ENCODE measurements at places on chromosomes 11 and 22. TPM values are rescaled to one million over a fixed set of nuclear protein-coding genes. Genes with fewer than 3 reads are reported as not detected.

DNA sequence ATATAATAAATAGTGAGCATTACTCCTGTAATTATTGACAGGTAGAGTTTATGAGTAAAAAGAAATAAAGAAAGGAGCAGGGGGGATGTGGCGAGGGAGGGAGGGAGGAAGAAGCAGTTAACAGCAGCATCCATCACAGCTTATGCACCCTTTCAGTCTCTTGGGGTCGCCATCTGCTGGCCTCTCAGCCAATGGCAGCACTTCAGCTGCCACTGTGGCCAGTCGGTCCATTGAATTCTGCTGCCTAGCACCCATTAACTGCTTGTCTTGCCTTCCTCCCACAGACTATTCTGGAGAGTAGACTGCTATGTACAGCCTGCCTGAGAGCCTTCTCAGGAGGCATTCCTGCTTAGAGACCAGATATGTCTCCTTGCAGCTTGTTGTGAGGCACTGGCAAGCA, 388.3 kb downstream of the TENM4 start:
- DNase-seq: no peak

DNA sequence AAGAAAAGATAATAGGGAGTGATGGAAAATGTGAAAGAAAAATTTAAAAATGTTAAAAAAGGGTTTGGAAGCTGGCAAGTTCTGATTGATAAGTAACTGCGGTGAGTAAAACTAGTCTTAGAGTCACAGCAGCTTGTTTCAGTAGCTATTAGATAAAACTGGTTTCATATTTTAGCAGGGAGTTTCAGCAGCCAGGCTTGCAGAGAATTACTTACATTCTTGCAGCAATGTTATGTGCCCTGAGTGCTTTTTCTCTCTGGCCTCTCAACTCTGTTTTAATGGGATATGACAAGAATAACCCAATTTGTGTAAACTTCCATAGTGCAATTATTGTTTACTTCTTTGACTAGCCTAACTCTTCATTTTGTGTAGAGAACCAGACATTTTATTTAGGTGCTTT, 33.6 kb downstream of the PPME1 start:
- no peak for DNase-seq

DNA sequence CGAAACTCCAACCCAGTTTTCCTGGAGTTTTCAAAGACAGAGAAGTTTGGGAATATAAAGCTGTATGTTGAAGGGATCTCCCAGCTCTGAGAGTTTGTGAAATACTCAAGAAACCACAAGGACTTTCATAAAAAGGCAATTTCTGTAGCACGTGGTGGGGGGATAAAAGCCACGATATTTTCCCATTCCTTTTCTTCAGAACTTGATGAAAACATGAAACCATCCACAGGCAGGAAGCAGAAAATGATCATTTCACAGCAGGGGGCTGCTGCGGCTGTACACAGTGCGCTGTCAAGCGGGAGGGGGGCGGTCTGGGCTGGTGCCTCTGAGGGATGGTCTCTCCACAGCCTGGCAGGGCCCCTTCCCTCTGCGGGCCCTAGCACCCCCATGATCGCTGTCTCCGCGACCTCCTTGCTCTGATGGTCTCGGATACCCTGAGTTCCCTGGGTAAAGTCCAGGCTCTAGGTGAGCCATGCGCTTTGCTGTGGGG, 423.2 kb downstream of the MN1 start:
- DNase-seq: no peak

DNA sequence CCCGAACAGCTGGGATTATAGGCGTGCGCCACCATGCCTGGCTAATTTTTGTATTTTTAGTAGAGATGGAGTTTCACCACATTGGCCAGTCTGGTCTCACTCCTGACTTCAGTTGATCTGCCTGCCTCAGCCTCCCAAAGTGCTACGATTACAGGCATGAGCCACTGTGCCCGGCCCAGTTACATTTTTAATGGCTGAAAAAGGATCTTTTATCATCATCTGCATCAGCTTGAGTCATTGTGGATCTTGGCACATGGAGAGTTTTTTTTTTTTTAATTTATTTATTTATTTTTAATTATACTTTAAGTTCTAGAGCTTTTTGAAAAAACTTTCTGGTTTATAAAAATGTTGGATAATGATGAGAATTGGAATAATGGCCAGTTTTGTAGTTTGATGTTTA, 8.6 kb downstream of the IGHMBP2 start:
- DNase-seq: no peak

GRCh38 chr11:32487270-32487669, 51.9 kb upstream of the WT1 start:
- DNase-seq: no peak

The OR2D2 gene
- total RNA-seq: 0.18 TPM

The ZDHHC13 gene
- 67.7 TPM for total RNA-seq

DNA sequence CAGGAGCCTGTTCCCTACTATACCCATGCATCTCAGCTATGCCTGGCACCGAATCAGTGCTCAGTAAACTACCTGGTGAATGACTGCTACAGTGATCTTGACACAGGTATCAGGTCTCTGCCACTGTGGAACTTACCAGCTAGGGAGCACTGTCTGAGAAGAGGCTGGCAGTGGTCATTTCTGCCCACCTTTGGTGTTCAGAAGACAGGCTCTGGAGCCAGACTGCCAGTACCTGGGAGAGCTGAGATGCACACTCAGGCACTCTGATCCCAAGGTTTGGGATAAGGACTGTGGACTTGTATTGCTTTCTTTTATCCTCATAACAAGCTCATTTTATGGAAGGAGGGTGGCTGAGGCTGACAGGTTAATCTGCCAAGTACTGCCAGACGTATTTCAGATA, 52.7 kb downstream of the SYN3 start:
- no peak for DNase-seq

The TCN1 gene
- not detected for total RNA-seq

The FIBIN gene
- total RNA-seq: not detected

DNA sequence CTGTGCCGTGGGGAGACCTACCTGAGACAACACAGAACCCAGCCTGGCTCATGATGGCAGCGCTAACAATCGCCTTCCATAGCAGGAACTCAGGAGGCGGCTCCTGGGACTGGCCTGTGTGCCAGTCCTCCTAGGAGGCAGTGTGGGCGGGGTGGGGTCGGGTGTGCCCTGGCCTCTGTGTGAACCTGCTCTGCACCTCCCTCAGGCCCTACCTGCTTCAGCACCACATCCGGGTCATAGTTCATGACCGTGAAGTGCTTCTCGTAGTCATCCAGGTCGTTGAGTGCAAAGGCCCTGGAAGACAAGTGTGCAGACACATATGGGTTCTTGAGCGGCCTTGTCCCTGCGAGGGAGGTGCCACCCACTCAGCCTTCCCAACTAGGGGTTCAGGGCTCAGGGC, 15.3 kb downstream of the TTLL12 start:
- no peak for DNase-seq

- no peak for DNase-seq
Measured at GRCh38 chr11:64409707-64410403, 50.9 kb downstream of the RPS6KA4 start.

The RAB38 gene
- total RNA-seq: 10.9 TPM

DNA sequence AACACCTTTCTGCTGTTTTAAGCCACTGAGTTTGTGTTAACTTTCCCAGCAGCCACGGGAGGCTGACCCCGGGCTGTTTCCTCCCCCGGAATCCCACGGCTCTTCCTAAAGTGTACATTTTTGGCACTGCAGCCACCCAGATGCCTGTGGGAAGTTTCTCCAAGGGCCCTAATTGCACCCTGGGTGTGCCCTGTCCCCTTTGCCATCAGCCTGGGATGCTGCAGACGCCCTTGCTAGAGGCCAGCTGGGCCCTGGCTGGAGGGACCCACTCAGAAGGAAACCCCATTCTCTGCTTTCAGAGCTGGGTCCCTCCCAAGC, 883.3 kb downstream of the BRD1 start:
- no peak for DNase-seq

- no peak for DNase-seq
Measured at GRCh38 chr11:69536406-69536805, 54.9 kb downstream of the LINC01488 start.

DNA sequence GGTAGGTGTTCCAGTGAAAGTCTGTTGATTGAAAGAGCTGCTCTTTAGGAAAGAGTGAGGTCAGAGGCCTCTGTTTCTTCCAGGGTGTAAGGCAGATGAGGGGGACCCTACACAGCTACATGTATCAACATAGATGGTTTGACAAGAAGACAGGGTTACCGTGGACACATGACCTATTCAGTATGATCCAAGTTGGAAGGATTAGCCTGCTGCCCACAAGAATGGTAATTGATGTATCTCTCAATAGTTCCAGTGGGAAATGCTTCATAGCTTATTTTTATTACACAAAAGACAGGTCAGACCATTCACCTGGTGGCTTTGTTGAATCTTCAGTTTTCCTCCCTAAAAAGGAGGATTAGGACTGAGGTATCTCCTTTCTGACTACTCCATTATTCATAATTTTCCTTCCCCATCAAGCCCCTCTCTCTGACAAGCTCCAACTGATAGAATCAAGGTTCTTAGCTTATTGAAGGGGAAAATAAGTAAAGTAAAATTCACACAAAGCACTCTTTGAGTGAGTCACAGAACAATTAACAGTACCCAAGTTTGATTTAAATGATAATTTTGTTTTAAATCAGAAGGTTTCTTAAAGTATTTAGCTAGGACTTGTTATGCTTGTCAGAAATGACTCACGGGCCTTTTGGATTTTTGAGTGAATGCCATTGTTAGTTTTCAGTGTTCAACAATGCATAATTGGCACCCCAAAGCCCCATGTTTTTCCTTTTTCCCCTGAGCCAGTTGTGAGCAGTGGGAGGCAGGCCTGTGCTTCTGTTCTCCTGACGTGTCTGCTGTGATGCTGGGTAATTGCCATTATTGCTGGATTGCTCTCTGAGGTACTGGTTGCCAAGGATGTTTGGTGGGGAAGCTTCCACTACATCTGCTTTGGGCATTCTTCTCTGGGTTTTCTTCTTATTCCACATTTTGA, 373.2 kb downstream of the DDX10 start:
- DNase-seq: peak; percentile 77

DNA sequence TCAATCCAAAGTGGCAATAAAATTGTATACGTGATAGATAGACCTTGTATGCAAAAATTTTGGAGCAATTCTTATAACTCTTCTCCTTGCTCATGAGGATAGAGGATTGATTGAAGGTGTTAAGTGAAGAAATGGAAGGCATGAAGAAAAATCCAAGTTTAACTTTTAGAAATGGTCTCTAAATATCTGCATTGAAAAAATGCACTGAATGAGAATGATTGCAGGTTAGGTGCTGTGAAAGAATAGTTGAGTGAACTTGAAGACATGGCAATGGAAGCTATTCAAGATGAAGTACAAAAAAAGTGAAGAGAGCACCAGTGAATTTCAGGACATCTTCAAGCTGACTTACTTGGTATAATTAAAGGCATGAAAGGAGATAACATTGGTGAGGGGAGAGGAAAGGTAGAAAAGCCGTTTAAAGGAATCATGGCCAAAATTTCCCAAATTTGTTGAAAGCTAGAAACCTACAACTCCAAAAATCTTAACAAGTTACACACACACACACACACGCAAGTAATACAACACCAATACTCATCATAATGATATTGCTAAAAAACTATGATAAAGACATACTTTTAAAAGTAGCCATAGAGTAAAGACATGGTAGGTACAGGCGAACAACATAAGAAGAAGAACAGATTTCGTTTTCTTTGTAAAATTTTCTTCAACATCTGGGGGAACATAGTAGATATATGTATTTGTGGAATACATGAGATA, 96.3 kb downstream of the GGTLC2 start:
- DNase-seq: no peak

The CDON gene
- 1.8 TPM for total RNA-seq

The GVQW3 gene
- 0.79 TPM for total RNA-seq

The OR5B21 gene
- total RNA-seq: not detected

The APOBEC3A gene
- total RNA-seq: not detected

DNA sequence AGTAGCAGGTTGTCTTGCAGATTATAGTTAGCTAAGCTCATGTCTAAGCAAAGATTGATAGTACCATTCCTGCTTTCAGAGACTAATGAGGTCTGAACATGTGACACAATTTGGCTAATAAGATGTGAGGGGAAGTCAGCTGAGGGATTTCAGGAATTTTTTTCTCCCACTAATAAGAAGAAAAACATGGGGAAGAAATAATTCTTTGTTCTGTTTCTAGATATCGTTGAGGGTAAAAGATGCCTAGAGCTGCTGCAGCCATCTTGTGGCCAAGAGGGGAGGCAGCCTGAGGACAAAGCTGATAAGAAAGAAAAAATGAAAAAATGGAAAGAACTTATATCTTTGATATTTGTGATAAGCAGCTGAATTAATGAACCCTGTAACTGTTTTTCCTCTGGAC, 1334.4 kb downstream of the LRRC4C start:
- no peak for DNase-seq

- no peak for DNase-seq
Measured at GRCh38 chr22:43531651-43532050, 119.8 kb downstream of the MPPED1 start.

The SLC5A12 gene
- not detected for total RNA-seq

DNA sequence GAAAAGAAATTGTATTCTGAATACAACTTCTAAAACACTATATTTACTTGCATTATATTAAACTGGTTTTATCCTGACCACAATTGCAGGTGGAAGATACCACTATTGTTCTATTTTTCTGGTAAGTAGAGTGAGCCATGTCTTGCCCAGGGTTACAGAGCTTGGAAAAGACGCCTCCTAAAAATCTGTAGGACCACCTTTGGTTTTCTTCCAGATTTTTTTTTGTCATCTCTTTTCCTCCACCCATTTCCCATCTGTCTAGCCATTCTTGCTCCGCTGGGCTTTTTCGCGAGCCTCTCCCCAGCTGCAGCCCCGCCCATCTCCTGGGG, 294 bp upstream of the MTMR3 start:
- no peak for DNase-seq

- DNase-seq: no peak
Measured at GRCh38 chr11:120424970-120425332, 86.6 kb upstream of the GRIK4 start.

DNA sequence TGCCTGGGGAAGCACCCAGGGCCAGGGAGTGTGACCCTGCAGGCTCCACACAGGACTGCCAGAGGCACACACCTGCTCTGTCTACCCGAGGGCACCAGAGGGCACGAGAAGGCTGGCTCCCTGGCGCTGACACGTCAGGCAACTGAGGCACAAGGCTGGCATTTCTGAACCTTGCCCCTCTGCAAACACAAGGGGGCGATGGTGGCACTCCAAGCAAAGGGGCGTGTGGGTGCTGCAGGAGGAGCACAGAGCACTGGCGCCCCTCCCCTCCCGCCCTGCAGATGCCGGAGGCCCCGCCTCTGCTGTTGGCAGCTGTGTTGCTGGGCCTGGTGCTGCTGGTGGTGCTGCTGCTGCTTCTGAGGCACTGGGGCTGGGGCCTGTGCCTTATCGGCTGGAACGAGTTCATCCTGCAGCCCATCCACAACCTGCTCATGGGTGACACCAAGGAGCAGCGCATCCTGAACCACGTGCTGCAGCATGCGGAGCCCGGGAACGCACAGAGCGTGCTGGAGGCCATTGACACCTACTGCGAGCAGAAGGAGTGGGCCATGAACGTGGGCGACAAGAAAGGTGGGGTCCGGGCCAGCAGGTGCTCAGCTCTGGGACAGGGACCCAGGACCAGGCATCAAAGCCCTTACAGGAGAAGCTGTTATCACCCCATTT, 20.8 kb upstream of the TXNRD2 start:
- no peak for DNase-seq

Measured in pulmonary artery endothelial cell (primary cell).